Stimulated activated CD4-positive, alpha-beta T cell treated with anti-CD3 and anti-CD28 coated beads, Interleukin-1b, Interleukin-23, amount 100 ng/mL, for 1 hour (primary cell): ENCODE measurements at places on chromosomes 13 and 19.

DNA sequence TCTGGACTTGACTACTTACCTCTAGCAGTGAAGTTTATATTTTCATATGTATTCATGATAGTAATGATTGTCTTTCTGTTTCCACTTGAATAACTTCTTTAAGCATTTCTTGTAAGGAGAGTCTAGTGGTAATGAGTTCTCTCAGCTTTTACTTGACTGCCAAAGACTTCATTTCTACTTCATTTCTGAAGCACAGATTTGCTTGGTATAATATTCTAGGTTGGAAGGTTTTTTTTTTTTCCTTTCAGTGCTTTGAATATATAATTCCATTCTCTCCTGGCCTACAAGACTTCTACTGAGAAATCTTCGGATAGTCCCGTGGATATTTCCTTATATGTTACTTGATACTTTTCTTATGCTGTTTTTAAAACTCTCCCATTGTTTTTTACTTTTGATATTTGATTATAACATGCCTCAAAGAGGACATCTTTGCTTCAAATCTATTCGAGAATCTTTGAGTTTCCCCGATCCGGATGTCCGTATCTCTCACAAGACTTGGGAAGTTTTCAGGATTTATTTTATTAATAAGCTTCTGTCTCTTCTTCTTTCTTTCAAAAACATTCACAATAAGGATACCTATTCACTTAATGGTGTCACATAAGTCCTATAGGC lies 1560.0 kb downstream of the PCDH9 start:
- DNase-seq = no peak

- no peak for DNase-seq
These were observed 76.8 kb upstream of the ZNF835 start for GRCh38 chr19:56748378-56748777.

DNA sequence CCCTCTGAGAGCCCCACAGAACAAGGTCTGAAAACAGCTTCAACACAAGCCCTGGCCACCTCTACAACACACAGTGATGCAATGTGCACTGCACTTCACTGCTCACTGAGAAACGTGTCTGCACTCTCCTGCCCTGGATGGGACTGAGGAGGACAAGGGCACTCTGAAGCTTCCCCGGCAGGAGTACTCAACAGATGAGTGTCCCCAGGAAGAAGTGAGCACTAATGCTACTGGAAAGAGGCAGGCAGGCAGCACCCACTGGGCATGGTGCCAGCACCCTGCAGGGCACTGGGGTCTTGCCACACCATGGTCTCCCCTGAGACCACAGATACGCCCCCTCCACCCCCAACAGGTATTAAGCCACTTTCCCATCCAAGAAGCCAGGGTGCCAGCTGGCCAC lies 17.7 kb upstream of the SLC35E1 start:
- DNase-seq = no peak

DNA sequence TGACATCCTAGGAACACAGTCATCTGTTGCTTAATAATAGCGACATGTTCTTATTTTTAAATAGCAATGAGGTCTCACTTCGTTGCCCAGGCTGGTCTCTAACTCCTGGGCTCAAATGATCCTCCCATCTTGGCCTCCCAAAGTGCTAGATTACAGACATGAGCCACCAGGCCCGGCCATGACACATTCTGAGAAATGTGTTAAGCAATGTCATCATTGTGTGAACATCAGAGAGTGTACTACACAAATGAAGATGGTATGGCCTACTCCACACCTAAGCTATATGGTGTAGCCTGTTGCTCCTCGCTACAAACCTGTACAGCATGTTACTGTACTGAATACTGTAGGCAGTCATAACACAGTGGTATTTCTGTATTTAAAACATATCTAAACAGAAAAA lies 24.6 kb upstream of the GARRE1 start:
- no peak for DNase-seq

DNA sequence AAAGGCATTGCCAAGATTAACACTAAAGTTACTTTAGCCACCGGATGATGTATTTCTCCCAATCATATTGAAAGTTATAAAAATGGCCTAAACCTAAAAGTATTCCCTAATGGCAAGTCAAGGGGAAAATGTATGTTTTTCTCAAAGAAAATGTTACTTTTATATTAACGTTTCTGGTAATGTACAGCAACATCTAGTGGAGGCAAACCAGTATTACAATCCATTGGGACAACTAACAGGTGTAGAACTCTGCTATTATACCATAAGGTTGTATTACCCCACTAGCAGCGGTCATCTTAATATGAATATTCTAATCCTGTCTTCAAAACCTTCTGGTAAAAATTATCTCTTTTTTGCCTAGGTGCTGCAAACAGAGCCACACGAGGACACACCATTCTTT lies 69.2 kb downstream of the ZNF100 start:
- no peak for DNase-seq

DNA sequence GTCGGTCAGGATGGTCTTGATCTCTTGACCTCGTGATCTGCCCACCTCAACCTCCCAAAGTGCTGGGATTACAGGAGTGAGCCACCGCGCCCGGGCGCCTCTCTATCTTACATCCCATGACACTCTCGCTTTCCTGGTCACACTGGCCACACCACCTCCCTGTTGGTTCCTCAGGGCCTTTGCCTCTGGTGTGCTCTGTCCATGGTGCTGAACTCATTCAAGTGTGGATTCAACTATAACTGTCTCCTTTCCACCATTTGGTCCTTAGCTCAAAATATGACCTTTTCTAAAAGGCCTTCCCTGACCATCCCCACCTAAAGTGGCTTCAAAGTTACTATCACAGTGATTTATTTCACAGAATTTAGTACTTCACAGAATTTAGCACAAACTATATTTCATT lies 3.7 kb upstream of the SMIM17 start:
- no peak for DNase-seq

GRCh38 chr19:21202865-21203494 lies 61.1 kb downstream of the ZNF431 start:
- DNase-seq = no peak

DNA sequence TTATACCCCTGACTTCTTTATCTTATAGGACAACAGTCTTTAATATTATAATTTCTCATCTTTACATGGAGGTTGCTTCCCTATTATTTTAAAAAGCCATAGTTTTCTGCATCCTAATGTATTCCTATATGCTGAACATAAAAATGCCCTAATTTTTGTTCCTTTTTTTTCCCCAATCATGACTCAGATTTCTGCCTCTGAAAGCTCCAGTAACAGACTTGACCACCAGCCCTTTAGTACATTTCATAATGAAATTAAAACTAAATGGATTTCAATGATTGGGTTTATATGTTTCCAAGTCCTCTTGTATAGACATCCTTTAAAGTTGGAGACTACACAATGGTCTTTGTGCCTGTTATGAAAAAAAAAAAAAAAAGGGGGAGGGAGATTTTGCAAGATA lies 712.5 kb downstream of the DIAPH3 start:
- no peak for DNase-seq

- DNase-seq = no peak
These were observed 1.8 kb downstream of the DPF1 start for GRCh38 chr19:38221919-38222830.

- DNase-seq = no peak
These were observed 114.8 kb downstream of the SUCLA2 start for GRCh38 chr13:47886314-47886713.

GRCh38 chr13:82636119-82636518 lies 1246.2 kb downstream of the SLITRK1 start:
- DNase-seq = no peak

DNA sequence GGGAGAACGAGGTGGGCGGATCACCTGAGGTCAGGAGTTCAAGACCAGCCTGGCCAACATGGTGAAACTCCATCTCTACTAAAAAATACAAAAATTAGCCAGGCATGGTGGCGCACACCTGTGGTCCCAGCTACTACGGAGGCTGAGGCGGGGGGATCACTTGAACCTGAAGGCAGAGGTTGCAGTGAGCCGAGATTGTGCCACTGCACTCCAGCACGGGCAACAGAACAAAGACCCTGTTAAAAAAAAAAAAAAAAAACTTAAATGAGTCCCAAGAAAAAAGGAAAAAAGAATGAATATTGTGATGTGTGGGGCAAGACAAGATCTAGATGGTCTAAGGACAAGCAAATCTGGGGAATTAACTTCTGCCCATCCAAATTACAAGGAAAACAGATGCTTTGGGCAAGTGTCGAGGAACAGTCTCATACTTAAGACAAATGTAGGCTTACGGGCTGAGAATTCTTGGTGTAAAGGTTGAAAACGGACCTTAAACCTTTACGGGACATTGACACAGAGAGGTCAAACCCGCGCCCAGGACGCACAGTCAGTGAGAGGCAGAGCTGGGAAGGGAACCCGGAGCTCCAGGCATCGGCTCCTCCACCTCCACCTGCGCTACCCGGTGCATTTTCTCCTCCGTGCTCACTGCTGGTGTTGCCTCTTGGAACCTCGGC lies 656 bp upstream of the ZNF324 start:
- no peak for DNase-seq

DNA sequence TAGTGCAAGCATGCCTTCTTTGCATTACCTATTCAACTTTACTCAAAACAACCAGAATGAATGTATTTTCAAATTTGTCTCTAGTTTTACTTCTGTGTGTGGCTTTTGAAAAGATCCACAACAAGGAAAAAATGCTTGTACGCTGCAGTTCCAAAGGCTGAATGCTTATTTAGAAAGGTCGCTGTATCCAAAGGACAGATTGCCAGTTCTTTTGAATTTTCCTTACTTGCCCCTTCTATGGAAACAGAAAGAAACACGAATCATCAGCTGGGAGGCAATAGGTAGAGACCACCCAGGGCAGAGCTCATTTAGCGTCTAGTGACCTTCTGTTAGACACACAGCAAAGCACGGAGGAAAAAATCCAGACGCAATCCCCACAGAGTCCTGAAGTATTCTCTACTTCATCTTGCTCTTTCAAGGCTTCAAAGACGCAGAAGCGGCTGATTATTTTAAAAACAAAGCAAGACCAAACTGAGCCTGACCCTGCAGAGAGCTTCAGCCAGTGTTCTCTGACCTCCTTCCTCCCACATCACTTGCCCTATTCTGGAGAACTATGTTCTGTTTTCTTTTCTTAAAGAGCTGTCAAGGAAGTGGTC lies 674.6 kb upstream of the SGCG start:
- DNase-seq = no peak

DNA sequence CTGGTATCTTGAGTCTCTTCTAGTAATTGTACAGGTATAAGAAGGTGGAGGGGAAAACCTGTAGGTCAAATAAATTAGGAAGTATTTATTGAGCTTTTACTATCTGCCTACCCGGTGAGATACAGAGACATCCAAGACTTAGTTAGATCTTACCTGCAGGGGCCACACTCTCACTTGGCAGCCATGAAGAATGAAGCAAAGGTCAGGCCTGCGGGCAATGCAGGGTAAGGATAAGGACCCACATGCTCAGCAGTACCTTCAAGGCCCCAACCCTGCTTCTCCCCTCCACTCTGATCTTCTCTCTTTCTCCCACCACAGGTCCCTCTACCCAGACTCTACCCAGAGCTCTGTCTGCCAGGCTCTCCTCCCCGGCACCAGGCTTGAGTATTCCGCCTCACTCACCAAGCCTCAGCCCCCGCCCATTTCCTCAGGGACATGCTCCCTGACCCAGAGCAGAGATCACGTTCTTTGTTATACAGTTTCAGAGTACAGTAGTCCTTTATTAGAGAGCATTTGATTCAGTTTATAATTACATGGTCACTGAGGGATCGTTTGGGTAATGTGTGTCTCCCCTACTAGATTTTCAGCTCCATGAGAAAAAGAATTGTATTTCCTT lies 18.9 kb upstream of the CLDN10 start:
- no peak for DNase-seq

- DNase-seq = no peak
These were observed 595.8 kb downstream of the PCDH9 start for GRCh38 chr13:66634384-66634783.

- no peak for DNase-seq
These were observed 10.8 kb downstream of the ALOX5AP start for GRCh38 chr13:30745906-30746686.

DNA sequence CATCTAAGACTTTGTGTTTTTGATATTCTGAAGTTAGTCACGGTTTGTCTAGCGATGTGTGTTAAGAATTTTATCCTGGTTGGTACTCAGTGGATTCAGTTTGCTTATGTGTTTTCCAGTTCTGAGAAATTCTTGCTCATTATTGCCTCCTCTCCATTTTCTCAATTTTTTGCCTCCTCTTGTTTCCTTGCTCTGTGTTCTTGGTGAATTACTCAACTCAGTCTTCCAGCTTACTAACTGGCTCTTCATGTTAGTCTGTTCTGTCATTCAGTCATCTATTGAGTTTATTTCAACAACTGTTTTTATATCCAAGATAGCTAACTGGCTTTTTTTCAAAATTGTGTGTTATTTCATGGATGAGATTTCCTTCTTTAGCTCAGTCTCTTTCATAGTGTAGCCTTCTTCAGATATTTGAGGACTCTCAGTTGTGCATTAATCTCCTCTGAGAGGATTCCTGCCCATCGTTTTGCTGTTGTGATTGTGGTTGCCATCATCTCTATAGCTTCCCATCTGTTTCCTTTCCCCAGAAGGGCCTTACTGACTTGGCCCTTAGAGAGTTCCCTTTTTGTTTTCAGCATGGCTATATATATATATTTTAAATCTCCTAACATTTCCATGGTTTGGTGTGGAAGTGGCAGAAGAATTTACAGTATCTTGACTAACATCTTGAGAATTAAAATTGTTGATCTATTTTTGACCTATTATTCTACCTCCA lies 6.2 kb downstream of the SETDB2 start:
- no peak for DNase-seq

- no peak for DNase-seq
These were observed 14.9 kb downstream of the ONECUT3 start for GRCh38 chr19:1768248-1768647.

GRCh38 chr13:71605744-71606143 lies 261.3 kb downstream of the DACH1 start:
- DNase-seq = no peak

DNA sequence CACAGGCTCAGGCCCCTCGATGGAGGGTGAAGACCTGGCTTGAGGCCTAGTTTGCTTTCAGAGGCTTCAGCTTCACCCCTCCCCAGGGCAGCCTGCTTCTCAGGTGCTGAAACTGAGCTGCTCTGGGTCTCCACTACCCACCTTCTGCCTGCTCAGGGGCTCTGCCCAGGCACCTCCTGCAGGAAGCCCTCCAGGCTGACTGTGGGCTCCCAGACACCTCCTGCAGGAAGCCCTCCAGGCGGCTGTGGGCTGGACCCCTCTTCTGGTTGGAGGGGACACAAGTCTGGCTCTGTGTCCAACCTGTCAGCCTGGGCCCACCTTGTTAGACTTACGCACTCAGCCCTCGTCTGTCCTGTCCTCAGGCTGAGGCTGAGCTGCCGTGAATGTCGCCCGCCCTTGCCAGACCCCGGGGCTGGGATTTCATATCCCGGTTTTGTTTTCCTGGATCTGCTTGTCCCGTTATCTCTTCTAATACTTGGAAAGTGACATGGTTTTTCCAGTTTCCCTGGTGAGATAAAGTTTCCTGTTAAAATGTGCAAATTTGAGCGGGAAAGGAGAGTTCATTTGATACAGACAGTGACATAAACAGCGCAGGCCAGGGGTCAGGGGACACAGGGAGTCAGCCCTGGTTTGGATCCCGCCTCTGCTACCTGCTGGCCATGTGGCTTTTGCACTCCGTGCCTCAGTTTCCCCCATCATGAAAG lies 20.8 kb upstream of the MISP start:
- no peak for DNase-seq

- no peak for DNase-seq
These were observed 270.3 kb downstream of the MZT1 start for GRCh38 chr13:72457151-72457550.
